ENCODE measurements at places on chromosomes 4 and X. TPM values are rescaled to one million over a fixed set of nuclear protein-coding genes. Genes with fewer than 3 reads are reported as not detected.

DNA sequence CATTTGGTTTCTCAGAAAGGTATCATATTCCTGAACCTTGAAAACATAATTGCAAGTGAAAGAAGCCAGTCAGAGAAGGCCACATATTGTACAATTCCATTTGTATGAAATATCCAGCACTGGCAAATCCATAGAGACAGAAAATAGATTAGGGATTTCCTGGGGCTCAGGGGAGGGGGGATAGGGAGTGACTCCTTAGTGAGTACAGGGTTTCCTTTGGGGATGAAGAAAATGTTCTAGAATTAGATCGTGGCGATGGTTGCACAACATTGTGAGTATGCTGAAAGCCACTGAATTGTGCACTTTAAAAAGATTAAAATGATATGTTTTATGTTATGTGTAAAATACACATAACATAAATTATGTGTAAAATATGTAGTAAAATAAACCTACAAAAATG, 10.3 kb downstream of the XPNPEP2 start:
- H3K27me3 ChIP-seq: no peaks in the 10 kb centered on the region
- no peaks in the 10 kb centered on the region for H3K4me1 ChIP-seq
- H3K4me3 ChIP-seq: no peak overlapping the region
- no peaks in the 10 kb centered on the region for H3K36me3 ChIP-seq
- H3K27ac ChIP-seq: no peak overlapping the region

GRCh38 chr4:21879187-21879586, 69.4 kb downstream of the KCNIP4 start:
- no peak overlapping the region for H3K27ac ChIP-seq
- DNase-seq: no peak
- no peaks in the 10 kb centered on the region for H3K36me3 ChIP-seq
- no peaks in the 10 kb centered on the region for H3K4me1 ChIP-seq
- H3K27me3 ChIP-seq: no peaks in the 10 kb centered on the region
- H3K4me3 ChIP-seq: no peak overlapping the region

DNA sequence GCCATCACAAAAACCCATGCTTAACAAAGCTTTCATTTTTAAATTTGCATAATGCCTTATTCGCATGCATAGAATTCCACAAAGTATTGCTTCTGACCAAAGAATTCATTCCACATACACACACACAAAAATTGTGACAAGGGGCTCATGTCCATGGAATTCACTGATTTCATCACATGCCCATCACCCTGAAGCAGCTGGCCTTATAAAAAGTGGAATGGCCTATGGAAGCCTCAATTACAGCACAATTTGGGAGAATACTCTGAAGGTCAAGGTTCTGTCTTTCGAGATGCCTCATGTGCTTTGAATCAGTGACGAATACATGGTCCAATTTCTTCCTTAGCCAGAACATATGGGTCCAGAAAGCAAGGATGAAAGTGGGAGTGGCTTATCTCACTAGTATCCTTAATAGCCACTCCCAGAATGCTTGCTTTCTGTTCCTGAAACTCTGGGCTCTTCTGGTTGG, 165.7 kb downstream of the KDR start:
- no peaks in the 10 kb centered on the region for H3K36me3 ChIP-seq
- H3K27me3 ChIP-seq: no peaks in the 10 kb centered on the region
- DNase-seq: no peak

MAGEB10 gene
- not detected for total RNA-seq

F8A2 gene
- not detected for total RNA-seq

- H3K4me1 ChIP-seq: no peaks in the 10 kb centered on the region
- no peak overlapping the region for H3K4me3 ChIP-seq
- no peak overlapping the region for H3K27ac ChIP-seq
- no peaks in the 10 kb centered on the region for H3K27me3 ChIP-seq
These were observed 6.9 kb upstream of the PARM1 start for GRCh38 chr4:74926007-74926406.

Data from suprapubic skin (tissue), 4 donors.